ENCODE measurements at places on chromosomes 7 and 10.

DNA sequence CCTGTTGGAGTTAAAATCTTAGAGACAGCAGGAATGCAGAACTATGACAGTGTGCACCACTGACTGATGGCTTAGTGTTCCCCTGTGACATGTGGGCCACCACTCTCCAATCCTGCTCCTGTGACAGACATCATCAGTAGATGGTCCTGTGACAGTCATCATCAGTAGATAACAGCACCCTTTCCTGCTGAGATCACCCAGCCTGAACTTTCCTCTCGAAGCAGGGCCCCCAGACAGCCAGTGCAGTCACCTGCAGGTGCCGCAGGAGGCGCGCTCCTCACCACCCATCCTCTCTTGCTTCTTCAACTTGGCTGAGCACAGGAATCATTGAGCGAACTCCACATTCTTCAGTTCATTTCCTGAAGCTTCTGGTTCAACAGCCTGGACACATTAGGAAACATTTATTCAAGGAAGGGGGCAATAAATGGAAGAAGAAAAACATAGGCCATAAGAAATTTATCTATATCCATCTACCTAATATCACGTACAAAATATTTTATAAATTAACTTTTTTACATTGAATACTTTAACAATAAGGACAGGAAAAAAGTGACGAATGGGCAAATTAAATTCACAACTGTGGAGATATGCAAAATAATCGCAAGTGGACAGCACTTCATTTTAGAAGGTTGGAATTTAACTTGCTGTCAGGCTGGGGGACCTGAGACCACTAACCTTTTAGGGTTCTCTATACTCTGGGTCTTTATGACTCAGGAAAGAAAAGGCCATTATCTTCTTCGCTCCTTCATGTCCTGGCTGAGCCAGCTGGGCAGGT lies 32.0 kb upstream of the MKI67 start:
- DNase-seq: no peak

- no peak for DNase-seq
Observed at GRCh38 chr7:94898340-94898739, 9.1 kb upstream of the PPP1R9A start.

GRCh38 chr10:70289739-70290138 lies 5.9 kb upstream of the NPFFR1 start:
- DNase-seq: no peak

- DNase-seq: no peak
Observed at GRCh38 chr10:57689596-57690297, 577.9 kb downstream of the IPMK start.

GRCh38 chr7:99125505-99125865 lies 18.4 kb downstream of the SMURF1 start:
- no peak for DNase-seq

GRCh38 chr10:62045765-62046521 lies 144.4 kb downstream of the ARID5B start:
- DNase-seq: no peak

All from posterior cingulate gyrus (tissue), 11 donors.